ENCODE measurements at places on chromosomes 13 and 19.

GRCh38 chr19:29596885-29597525, 9.1 kb upstream of the POP4 start:
- DNase-seq, result peak; percentile 59

- DNase-seq, result no peak
Measured at GRCh38 chr13:111247552-111247951, 72.9 kb upstream of the TEX29 start.

- no peak for DNase-seq
Measured at GRCh38 chr13:105466376-105466775, 1069.1 kb downstream of the EFNB2 start.

DNA sequence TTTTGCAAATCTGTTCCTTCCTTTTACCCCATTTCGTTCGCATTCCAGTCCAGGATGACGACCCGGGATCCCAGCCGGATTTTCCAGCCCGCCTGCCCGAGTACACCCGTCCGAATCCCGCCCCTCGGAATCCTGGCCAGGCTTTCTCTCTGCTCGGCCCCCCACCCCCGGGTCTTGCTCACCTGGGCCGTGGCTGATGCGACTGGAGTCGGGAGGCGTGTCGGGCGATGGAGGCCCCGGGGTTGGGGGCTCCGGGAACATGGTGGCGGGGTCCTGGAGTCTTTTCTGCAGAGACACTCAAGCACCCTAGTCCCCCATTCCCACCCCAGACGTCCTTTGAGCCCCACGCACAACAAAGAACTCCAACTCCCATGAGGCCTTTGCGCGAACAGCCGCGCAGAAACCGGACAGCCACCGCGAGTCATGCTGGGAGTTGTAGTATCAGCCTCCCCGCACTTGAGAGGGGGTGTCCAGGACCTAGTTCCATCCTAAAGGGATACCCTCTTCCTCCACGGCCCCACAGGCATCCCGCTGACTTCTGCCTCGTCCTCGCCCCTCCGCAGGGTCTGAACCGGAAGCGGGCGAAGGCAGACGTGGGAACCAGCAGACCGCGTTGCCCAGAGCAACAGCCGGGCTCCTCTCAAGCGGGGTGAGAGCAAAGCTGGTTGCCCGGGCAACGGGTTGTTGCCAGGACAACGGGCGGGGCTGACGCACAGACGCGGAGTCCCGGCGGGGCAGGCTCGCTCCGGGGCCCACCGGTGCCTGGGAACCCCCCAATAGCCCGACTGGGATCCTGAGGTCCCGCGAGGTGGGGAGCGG, 1.1 kb downstream of the SYT5 start:
- DNase-seq, result peak; percentile 91

DNA sequence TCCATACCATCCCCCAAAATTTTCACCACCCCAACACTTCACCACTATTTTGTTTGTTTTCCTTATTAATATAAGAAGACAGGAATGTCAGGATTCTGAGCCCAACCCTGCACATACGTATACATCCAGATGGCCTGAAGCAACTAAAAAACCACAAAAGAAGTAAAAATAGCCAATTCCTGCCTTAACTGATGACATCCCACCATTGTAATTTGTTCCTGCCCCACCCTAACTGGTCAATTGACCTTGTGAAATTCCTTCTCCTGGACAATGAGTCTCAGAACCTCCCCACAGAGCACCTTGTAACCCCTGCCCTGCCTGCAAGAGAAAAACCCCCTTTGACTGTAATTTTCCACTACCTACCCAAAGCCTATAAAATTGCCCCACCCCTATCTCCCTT, 132.5 kb downstream of the ZNF675 start:
- DNase-seq, result no peak

DNA sequence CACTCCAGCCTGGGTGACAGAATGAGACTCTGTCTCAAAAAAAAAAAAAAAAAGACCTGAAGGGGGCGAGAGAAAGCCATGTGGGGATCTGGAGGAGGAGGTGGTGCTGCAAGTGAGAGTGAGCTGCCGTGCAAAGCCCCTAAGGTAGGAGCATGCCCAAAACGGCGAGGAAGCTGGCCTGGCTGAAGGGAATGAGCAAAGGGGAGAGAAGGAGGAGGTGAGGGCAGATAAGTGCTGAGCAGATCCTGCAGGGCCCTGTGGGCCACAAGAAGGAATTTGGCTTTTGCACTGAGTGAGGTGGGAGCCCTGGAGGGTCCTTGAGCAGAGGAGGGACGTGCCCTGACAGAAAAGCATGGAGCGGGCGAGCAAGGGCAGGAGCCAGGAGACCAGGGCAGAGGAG, 19.4 kb upstream of the ADGRE5 start:
- DNase-seq, result no peak
